ENCODE measurements at places on chromosomes 12 and 14.

GRCh38 chr12:74801625-74802024, 264.0 kb downstream of the ATXN7L3B start:
- no peak for DNase-seq

- no peak for DNase-seq
Measured at GRCh38 chr14:66115740-66116502, 370.2 kb upstream of the CCDC196 start.

- DNase-seq = no peak
Measured at GRCh38 chr12:107223821-107224220, 130.5 kb upstream of the CRY1 start.

- DNase-seq = no peak
Measured at GRCh38 chr14:70168406-70168805, 20.3 kb downstream of the SLC8A3 start.

DNA sequence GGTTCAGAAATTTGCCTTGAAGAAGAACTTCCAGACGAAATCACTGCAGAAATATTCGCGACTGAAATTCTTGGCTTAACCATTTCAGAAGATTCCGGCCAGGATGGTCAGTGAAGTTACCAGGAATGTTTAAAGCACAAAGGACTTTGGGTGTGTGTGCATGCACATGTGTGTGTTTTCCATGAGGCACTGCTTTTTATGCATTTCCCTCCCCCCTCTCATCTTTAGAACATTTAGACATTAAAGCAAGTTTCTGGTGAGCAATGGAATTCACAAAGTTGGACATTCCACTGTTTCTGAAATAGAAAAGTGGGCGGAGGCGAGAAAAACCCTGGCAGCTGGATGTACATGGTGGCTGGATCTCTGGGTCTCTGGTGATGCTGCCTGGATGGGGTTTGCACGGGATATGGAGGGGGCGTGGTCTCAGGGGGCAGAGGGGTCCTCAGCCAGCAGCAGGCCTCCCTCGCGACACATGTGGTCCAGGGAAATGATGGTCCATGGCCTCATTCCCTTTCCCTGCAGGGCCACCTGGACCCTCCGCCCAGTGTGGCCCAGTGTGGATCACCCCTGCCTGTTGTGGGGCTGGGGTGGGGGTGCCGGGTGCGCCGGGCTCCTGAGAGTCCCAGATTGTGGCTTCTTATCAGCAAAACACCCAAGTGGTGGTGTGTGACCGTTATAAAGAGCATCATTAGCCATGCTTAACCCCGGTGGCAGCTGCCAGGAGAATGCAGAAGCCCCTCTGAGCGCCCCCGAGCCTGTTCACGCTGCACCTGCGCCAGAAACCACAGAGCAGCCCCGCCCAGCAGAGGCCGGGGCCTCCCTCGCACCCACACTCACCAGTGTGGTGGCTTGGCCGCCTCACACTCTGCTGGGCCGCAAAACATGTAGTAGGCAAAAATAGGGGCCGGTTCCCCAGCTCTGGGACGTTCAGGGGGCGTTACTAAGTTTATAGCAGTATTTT, 17.8 kb upstream of the BCL7A start:
- no peak for DNase-seq

GRCh38 chr14:91371990-91372375, 45.6 kb downstream of the CCDC88C start:
- DNase-seq = no peak

DNA sequence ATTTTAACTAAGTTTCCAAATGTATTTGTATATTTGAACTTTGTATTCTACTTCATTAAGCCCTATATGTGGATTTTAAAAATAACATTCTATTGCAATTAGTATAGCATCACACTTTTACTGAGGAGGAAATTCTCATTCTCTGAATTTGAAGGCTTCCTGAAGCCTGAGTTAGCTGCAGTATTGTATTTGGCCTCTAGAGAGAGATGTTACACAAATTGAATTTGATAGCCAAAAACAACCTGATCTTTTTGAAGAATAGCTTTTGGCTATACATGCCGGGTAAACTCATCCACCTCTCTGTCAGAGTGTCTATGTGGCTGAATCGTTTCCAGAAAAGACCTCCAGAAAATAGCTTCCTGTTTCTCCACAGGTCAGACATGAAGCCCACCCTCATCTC, 316.5 kb upstream of the OR4E1 start:
- DNase-seq = no peak

DNA sequence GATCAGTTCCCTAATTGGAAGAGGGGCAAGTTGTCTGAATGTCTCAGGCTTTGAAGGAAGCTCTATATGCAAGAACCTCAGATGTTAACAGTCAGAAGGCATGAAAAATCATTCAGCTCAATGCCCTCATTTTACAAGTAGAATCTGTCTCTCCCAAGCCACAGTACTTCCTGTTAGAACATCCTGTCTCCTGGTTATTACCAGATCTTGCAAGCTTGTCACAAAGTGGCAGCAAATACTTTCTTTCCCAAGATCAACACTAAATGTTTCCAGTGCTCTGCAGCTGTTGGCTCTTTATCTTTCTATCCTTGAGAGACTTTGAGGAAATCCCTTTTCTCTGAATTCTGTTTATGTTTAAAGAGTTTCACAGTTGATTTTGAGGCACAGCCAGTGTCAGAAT, 235.5 kb downstream of the AKAP6 start:
- DNase-seq = no peak

DNA sequence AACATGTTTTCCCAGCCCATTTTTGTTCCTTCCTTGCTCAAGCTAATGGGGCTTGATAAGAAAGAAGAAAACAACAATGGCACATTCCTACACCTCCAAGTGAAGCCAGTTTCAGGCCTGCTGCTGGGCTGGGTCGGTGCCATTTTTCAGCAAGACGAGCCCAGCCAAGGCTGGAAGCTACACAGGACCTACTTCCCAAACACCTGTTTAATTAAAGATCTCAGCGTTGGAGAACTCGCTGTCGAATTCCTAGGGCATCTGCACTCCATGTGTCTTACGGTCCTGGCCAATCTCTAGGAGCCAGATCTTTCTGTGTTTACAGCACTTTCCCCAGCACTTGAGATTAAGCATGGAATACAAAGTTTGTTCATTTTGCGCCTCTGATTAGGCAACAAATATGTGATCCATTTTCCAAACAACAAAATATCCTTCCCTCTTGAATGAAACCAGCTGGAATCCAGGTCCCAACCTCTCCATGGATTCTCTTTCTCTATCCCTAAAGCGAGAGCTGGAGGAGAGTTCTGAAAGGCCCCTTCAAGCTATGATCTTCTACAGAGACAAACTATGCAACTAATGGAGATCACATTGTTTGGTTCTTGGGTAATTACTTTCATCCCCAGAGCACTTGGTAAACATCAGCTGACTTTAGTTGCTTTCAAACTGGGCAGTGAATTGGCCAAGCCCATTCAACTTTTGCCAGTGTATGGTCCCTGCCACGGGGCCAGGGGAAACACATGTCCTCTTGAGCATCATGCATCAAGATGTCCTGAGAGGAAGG, 34.3 kb upstream of the TC2N start:
- no peak for DNase-seq

- no peak for DNase-seq
Measured at GRCh38 chr14:86296173-86296572, 766.2 kb downstream of the FLRT2 start.

DNA sequence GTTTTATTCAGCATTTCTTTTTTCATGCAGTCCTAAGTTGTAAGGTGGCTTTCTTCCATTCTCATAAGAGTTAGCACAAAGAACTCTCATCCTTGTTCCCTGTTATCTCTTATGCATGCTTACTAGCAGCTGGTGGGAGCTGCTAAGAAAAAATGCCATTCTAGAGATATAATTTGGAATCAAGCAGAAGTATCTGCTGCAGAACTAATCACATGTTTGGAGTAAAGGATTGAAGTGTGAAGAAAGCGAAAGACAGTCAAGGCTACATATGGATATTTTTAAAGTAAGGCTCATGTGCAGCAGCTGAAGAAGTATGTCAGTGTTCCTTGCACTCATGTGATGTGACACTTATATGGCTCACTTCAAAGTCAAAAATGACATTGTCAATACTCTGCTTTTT, 116.2 kb upstream of the PCED1B start:
- no peak for DNase-seq

DNA sequence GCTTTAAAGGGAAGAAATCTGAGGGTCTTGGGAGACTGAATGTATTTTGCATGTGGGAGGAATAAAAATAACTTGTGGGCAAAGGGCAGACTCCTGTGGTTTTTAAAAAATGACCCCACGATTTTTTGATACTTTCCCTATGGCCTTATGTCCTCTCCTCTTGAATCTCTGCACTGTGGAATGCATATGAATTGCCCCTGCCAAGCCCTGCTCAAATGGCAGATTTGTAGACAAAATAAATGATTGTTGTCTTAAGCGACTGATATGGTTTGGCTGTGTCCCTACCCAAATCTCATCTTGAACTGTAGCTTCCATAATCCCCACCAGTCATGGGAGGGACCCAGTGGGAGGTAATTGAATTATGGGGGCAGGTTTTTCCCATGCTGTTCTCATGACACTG, 223.8 kb downstream of the DACT1 start:
- DNase-seq = no peak

GRCh38 chr12:124779161-124780141, 84.2 kb downstream of the SCARB1 start:
- DNase-seq = no peak

DNA sequence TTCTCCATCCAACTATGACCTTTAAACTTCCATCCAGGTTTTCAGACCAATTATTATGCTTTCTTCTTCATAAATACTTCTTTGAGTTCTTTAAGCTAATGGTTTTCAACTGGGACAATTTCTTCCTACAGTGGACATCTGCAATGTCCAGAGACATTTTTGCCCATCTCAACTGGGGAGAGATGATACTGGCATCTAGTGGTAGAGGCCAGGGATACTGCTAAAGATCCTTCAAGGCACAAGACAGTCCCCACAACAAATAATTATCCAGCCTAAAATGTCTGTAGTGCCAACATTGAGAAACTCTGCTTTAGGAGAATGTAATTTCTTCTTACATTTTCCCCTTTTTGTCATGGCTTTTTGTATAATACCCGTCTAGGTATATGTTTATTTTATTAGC, 10.6 kb downstream of the TRHDE start:
- no peak for DNase-seq

DNA sequence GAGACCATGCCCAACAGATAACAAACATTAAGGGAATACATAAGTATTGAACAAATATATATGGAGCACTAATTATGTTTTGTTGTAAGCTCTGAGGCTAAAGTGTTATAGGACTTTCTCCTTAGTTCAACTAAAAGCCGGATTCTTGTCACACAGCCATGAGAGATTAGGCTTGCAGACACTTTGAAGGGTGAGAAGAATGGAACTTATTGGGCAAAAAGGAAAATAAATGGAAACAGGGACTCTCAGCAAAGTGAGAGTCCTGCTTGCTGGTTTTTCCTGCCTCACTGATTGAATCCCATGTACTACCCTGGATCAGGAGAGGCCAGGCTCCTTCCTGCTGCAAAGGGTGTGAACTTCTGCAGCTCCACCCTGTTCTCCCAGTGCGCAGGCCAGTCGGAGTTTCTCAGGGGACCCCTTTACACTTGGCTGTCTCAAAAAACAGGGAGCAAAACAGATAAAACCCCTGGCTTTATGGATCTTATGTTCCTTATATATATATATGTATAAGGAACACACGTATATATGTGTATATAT, 77.1 kb upstream of the FUT8 start:
- no peak for DNase-seq

DNA sequence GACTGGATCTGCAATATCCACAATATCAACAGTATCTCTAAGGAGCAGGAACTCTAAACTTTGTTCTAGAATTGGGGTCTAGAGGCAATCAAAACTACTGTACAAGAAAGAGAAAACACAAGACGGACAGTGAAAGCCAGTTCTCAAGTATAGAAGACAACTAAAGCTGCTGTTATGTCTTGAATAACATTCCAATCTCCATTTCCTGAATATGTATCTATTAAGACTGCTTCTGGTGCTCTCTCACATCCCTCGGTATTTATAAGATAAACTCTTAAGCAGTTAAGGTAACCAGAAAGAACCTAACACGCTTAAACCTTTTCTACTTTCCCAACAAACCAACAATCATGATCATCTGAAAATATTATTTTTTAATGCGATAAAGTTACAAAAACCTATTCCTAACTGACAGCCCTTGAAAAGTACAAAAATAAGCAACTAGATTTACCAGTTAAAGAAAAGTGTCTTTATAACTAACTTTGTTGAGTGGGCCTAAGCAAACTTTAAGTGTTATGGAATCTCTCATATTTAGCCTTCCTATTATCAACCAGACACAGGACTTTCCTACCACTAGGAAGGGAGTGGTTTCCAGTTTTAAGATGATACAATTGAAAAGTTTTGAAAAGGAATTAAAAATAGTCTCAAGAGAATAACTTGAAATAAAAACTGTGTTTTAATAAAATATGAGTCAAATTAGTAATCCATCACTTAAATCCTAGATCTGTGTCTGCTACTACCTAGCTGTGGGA, 30.7 kb downstream of the NUMB start:
- no peak for DNase-seq

- no peak for DNase-seq
Measured at GRCh38 chr14:91957876-91958313, 10.4 kb upstream of the FBLN5 start.

- DNase-seq = no peak
Measured at GRCh38 chr12:68013181-68013580, 23.9 kb downstream of the IFNG-AS1 start.

- DNase-seq = peak; percentile 42
Measured at GRCh38 chr12:131621701-131622421, 89.0 kb upstream of the SFSWAP start.

DNA sequence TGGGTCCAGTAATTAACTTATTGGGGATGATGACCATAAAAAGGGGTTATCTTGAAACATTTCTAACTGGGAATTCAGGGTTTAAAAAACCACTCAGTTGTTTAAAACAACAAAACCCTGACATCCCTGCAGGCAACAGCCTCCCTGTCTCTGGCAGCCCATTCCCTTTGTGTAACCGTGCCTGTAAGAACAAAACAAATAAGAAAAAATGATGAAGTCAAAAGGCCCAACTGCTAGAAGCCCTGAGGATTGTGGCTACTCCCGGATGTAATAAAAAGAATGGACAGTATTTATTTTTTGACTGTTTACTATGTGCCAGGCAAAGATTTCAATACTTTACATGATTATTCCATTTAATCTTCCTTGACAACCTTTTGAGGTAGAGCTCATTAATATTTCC, 75.3 kb downstream of the TMCC3 start:
- DNase-seq = no peak

All from iPS-NIHi11 (cell line).